ENCODE measurements at places on chromosomes 6 and 20. TPM values are rescaled to one million over a fixed set of nuclear protein-coding genes. Genes with fewer than 3 reads are reported as not detected.

- DNase-seq: no peak
Measured at GRCh38 chr6:70289299-70289698, 13.6 kb downstream of the COL9A1 start.

GRCh38 chr6:141988954-141989705 is 143.6 kb upstream of the GJE1 start:
- no peak for DNase-seq

The SIRPD gene
- total RNA-seq: 2.1 TPM

DNA sequence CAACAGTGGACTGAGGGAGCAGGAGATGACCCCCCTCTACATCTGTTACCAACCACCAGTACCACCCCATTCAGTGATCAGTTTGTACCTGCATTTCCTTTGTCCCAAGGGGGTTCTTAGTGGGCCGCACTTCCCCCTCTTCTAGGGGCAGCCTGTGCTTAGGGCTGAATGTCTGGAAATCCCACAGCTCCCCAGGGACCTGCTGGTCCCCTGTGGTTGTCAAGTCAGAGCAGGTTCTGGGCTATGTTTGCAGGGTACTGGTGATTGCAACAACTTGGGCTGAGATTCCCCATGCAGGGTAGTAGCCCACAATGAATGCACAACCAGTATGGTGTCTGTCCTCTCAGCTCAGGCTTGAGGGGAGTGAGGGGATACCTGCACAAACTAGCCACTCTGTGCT is 39.7 kb upstream of the COL10A1 start:
- DNase-seq: no peak

DNA sequence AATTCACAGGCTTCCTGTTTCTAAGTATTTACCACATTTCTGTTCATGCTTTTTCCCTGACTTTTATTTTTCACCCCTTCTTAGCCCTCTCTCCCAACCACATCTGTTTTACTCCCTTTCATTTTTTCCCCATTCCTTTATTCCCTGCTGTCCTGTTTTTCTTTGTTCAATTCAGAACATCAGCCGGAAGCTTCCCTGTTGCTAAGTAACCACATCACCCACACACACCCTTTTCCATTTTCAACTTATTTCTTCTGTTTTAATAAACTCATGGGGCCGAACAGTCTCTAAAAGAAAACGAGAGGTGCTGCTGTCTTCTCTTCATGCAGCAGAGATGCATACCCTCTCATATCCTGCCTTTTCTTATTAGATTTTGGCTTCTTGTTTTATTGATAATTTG is 53.5 kb upstream of the CEP85L start:
- DNase-seq: no peak

The DLK2 gene
- not detected for total RNA-seq

The PBOV1 gene
- total RNA-seq: not detected

GRCh38 chr20:58670102-58670501 is 19.0 kb downstream of the STX16 start:
- no peak for DNase-seq

The NOX3 gene
- total RNA-seq: not detected
